Pons (tissue), 1 donor: ENCODE measurements at places on chromosomes 3 and 15.

GRCh38 chr3:88618021-88618645 is 468.4 kb downstream of the C3orf38 start:
- DNase-seq, result no peak

- no peak for DNase-seq
Measured at GRCh38 chr3:38139652-38140051, 1.2 kb downstream of the MYD88 start.

- DNase-seq, result no peak
Measured at GRCh38 chr3:12158387-12159226, at the start of gene TIMP4. Gene TIMP4, minus strand, starts transcription at chr3:12158912. Its CDS starts 72 bp downstream, at chr3:12158840.

- no peak for DNase-seq
Measured at GRCh38 chr15:58423831-58424608, 7.8 kb upstream of the LIPC start.

DNA sequence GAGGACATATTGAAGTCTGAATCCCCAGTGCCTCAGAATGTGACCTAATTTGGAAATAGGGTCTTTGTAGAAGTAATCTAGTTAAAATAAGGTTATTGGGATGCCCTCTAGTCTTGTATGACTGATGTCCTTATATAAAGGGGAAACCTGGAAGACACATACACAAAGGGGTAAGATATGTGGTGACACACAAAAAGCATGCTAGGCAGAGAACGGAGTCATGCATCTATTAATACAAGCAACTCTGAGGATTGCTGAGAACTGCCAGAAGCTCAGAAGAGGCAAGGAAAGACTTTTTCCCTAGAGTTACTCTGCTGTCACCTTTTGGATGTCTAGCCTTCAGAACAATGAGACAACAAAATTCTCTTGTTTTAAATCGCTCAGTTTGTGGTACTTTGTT is 58.1 kb upstream of the TMEM108 start:
- no peak for DNase-seq

DNA sequence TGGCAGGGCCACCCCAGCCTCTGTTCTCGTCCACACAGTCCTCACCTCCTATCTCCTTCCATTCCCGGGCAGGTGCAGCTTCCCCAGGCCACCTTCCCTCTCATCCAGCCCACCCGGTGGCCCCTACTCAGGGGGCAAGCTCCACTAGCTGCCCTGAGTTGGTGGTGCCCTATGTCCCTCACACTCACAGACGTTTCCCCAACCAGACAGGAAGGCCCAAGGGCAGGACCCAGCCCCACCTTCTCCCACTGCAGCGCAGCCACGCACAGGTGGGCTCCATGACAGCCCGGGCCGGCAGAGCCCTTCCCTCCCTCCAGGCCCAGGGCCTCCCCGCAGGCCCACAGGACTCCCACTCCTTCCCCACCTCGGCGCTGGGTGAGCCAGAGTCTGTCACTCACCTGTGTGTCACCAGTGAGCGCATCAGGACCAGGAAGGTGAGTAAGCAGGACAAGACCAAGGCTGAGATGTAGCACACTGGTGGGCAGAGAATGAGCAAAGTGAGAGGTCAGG is 11.1 kb downstream of the ISLR start:
- no peak for DNase-seq

DNA sequence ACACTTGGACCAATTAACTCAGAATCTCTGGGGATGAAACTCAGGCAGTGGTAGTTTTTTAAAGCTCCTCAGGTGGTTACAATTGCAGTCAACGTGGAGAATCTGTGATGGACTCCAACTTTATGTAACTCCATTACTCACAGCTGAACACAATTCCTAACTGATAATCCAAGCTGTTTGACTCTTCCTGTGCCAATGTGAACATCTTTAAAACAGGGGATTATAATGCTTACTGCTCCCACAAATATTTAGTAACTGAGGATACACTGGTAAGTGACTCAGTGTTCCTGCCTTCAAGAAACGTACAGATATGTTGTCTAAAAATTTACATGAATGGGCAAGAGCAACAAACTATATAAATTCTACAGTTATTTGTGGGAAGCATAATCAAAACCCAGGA is 85.6 kb downstream of the OSBPL10 start:
- DNase-seq, result no peak

DNA sequence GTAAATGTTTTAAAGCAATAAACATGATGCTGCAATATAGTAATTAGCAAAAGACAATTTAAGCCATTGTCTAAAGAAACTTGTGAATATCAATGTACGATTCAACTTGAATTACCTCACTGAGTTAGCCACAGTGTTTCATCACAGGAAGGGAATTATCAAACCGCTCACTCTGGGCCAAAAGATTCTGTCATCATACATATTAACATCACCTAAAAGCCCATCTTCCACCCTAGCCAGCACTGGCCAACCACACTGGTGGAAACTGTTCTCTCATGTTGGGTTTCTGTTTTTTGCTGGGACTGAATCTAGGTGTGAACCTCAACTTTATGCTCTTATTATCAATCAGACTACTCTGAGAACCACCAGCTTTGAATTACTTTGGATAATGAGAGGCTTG is 497.7 kb upstream of the THBS1 start:
- no peak for DNase-seq

- DNase-seq, result no peak
Measured at GRCh38 chr3:117745516-117745915, 1035.9 kb downstream of the TUSC7 start.

GRCh38 chr15:90106522-90107117 is 4.4 kb upstream of the IDH2 start:
- no peak for DNase-seq

GRCh38 chr3:10762611-10763247 is 53.3 kb upstream of the SLC6A11 start:
- no peak for DNase-seq

DNA sequence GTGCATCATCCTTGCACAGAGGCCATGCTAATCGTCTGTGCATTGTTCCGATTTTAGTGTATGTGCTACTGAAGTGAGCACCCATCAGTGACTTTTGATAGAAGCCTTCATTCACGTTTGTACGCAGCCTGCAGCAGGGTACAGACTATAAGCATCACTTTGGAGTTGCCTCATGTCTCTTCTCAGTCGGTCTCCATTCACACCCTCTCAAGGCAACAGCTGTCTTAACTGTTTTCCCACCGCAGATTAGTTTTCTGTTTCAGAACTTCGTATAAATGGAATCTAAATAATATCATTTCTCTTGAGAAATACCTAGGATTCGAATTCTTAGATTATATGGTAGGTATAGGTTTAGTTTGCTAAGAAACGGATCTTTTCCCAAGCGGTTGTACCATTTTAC is 143.2 kb downstream of the KLHL25 start:
- DNase-seq, result no peak

DNA sequence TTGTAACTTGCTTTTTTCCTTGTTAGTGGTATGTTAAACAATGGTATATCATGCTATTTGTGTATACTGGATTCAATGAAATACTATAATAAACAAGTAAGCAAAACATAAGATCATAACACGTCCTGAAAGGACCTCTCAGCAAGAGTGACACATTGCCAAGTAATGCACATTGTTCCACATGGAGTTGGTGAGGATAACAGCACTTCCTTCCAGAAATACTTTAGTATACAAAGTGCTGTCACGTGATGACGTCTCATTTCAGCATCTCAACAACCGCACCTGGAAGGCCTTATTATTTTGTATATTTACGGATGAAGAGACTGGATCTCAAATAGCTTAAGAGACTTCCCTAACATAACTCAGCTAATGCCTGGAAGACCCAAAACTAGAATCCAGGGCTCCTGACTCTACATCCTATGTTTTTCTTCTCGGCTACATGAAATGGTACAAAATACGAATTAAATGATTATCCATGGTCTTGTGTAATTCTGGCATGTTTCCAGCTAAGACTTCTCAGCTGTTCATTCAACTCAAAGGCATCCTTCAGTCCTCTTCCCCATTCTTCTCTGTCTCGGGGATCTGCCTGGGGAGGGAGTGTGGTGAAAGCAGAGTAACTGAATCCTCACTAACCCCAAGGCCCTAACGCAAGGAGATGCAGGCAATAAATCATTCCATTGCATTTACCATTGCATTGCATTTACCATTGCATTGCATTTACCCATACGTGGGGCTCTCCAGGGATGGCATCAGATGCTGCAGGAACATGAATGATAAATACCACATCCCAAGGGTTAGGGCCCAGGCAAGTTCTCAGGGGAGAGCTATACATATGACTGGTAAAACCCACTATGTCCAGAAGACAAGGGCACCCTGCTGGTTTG is 79.2 kb downstream of the LIPC start:
- DNase-seq, result no peak

DNA sequence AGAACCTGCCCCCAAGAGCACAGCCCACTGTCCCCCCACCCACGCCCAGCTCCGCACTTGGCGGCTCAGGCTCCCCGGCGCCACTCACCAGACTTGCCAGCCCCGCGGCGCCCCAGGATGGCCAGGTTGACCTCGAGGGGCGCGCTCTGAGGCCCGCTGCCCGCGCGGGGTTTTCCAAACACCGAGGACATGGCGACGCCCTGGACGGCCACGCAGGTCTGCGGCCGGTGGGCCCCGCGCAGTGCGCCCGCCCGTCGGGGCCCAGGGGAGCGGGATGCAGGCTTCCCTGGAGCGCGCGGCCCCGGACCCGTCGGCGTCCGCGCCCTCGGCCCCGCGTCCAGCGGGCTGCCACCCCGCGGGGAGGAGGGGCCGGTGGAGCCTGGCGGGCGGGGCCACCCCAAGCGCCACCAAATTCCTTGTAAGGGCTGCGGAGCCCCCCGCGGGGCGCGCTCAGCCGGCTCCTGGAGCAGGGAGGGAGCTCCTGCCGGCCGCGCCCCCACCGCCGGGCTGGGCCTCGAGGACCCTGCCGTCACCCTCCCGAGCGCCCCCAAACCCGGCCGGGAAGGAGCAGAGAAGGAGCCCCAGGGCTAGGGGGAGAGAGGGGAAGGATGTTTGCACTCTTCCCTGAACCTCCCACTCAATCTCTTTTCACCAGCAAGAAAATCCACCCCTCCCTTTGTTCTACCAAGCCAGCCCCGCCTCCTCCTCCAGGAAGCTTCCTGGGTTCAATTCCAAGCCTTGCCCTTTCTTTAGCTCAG is at the start of gene RASL12:
RASL12 (minus strand) TSS at position 347 of the 758 bp plus-strand sequence; CDS start at position 191, 156 bp downstream.
- no peak for DNase-seq

GRCh38 chr15:40087991-40088928 is 20.4 kb downstream of the BMF start:
- no peak for DNase-seq

DNA sequence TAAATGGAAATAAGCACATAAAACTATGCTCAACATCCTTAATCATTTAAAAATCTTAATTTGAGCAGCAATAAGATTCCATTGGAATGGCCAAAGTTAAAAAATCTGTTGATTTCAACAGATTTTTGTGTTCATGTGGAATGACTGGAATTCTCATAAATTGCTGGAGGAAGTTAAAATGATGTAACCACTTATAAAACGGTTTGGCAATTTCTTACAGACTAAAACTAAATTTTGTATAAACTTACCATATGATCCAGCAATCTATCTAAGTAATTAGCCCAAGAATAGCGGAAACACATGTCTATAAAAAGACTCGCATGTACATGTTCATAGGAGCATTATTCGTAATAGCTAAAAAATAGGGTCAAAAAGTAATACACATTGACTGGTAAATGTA is 1713.6 kb downstream of the SI start:
- no peak for DNase-seq

- no peak for DNase-seq
Measured at GRCh38 chr3:53257465-53257864, 1.6 kb upstream of the TKT start.

DNA sequence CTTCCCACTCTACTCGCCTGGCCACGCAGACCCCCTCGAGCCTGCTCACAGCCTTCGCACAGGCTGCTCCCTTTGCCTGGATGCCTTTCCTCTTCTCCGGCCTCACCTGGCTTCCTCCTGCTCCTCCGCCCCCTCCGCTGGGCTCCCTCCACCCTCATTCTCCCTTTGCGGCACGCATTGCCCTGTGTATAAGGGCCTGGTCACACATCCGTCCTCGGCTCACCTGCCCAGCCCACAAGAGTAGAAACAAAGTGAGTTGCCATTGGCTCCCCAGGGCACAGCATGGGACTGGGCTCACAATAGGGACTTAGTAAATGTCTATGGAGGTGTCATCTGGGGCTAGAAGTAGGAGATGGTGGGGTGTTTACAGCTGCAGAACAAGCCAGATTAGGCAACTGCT is 4.2 kb downstream of the PLXND1 start:
- no peak for DNase-seq

GRCh38 chr3:71503525-71504249 is 79.8 kb downstream of the FOXP1 start:
- no peak for DNase-seq

- no peak for DNase-seq
Measured at GRCh38 chr3:16899919-16900318, 15.2 kb downstream of the PLCL2 start.

- no peak for DNase-seq
Measured at GRCh38 chr15:45785897-45786296, 151.1 kb downstream of the SQOR start.

GRCh38 chr3:73548436-73548835 is 76.3 kb downstream of the PDZRN3 start:
- no peak for DNase-seq
